Stromal cell of bone marrow (primary cell): ENCODE measurements at places on chromosomes 11 and 22.

- peak; percentile 90 for DNase-seq
Measured at GRCh38 chr22:27718186-27719035, 83.1 kb downstream of the MN1 start.

DNA sequence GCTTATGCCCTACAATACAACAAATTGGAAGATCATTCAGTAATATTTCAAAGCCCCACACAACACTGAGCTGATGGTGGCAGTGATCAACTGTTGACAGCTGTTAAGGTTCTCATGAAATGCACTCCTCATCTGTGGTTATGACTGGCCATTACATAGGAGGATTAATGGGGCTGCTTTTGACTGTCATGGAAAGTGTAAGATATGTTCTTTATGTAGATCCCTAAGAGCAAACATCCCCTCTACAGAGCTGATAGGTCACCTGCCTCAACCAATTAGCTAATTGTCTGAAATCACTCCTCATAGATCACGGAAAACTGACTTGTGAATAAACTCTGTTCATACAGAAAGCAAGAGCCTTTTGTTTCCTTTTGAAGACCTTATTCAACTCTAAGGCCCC lies 78.1 kb downstream of the GAB2 start:
- DNase-seq, result no peak

GRCh38 chr22:40518840-40519239 lies 117.7 kb downstream of the MRTFA start:
- DNase-seq, result no peak

GRCh38 chr11:44596525-44597276 lies 31.2 kb downstream of the CD82 start:
- DNase-seq, result no peak

GRCh38 chr11:1832211-1832919 lies 2.4 kb upstream of the SYT8 start:
- no peak for DNase-seq

DNA sequence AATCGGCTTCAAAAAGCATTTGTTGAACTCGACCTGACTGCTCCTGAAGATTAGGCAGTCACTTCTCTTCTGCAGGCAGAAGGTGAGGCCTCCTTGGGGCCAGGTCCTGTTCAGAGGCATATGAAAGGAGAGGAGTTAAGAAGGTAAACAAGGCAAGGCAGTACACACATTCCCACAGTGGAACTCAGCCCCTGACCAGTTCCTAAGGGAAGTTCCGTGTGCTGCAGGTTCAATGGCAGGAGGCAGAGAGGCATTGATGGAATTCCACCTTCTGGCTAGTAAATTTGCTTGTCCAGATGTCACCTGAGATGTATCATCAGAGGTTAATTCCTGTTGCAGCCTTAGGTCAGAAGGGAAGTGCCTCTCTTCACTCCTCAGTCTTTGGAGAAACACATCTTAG lies 337.0 kb upstream of the MTNR1B start:
- DNase-seq, result no peak

GRCh38 chr11:132111838-132112237 lies 741.4 kb downstream of the NTM start:
- DNase-seq, result peak; percentile 93

GRCh38 chr11:70038034-70038834 lies 39.9 kb upstream of the ANO1 start:
- no peak for DNase-seq

- no peak for DNase-seq
Measured at GRCh38 chr22:45434981-45435380, 21.5 kb downstream of the RIBC2 start.

DNA sequence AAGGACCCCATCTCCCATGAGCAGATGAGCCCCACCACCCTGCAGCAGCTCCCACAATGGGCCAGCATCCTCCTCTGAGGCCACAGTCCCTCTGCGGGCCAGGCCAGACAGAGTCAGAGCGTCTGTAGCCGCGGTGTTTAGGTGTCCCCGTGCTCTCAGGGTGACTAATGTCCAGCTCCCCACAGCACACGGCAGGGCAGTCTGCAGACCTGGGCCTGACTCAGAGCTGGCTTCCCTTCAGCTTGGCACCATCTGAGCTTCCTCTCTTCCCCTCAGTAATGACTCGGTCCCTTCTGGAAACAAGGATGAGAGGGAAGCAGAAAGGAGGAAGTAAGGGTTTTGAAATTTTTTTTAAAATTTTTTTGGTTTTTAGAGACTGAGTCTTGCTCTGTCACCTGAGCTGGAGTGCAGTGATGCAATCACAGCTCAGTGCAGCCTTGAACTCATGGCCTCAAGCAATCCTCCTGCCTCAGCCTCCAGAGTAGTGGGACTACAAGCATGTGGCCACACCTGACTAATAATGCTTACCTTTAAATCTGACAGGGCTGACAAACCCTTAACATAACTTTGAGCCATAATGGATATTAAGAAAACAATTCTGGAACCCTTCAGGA lies 28.5 kb downstream of the LRRC74B start:
- peak; percentile 75 for DNase-seq

DNA sequence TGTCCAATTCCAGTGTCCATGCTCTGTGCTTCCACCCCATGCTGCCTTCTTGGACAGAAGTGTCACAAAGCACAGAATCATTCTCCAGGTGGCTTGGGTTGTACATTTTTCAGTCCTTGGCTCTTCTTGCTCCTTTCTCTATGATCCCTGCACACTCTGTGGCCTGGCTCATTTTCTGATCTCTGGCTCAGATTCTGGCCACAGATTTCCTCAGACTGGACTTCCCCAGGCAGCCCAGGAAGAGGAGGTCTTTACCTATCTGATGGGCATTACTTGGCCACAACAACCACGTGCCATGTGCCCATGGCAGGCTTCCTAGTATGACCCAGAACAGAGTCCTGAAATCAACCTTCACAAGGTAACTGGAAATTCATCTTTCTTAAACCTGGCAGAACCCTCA lies 27.2 kb downstream of the SYTL2 start:
- DNase-seq, result no peak

DNA sequence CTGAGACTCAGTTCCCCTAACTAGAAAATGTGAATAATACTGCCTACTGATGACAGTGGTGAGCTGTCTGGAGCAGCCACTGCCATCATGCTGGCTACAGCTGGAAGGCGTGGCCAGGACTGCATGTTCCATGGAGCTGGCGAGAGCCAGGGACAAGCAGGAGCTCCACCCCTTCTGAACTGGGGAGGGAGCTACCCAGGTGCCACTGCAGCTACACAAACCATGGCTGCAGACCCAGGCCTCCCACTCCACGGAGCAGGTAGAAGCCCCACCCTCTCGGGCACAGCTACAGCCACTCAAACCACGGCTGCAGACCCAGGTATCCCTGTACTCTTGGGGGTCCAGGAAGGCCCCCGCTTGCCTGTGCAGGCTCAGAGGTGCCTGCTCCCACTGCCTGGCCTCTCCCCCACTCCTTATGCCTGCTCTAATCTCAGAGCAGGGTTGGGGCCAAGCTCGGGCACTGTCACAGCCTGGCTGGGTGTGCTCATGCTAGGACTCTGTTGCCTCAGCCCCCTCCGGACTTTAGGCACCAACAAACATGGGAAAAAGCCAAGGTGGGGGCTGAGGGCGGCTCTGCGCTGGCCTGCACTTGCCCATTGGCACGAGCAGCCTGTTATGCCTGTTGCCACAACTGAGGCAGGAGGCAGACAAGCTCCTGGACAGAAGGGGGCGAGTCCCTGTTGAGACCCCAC lies 51.7 kb downstream of the RAB30 start:
- DNase-seq, result no peak

DNA sequence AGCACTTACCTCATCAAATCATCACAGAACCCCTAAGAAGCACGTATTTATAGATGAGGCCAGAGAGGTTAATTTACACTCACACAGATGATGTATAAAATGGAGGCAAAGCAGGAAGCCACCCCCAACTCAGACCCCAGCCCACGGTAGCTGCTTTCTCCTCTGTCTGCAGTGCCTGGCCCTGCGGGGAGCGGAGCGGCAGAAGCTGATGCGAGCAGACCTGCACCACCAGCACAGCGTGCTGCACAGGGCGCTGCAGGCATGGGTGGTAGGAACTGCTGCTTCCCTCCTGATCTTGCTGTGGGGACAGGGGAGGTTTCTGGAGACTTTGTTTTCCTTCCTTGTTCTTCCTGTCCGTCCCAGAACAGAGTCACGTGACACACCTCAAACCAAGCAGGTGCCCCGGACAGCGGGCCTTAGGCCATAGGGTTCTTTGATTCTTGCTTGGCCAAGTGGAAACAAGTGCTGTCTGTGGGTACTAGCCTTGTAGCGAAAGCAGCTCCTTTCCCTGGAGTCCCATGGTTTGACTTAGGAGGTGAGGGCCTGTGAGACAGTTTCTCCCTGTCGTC lies 57.8 kb downstream of the PISD start:
- no peak for DNase-seq

DNA sequence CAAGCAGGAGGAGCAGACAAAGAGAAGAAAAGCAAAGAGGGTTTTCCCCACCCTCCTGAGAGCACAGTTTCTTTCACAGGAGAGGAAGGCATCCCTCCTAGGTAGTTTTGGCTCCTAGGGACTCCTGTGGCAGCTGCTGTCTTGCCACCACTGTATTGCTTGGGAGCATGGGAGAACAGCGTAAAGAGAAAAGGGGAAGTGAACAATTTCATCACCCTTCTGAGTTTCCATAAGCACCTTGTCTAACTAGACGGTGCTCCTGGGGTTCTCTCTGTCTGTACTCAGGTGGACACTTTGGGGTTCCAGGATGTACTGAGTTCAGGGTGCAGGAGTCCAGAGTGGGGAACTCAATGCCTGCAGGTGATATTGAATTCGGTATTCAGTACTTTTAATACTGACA lies 1430.5 kb downstream of the TBC1D22A start:
- no peak for DNase-seq

GRCh38 chr11:27171376-27171958 lies 130.9 kb downstream of the BBOX1 start:
- DNase-seq, result no peak
